ENCODE measurements at places on chromosomes 5 and 9.

- H3K27ac ChIP-seq: no peak overlapping the region
- DNase-seq: no peak
- no peaks in the 10 kb centered on the region for H3K36me3 ChIP-seq
- no peak overlapping the region for H3K4me3 ChIP-seq
- H3K27me3 ChIP-seq: no peaks in the 10 kb centered on the region
Observed at GRCh38 chr5:137718611-137719010, 17.3 kb downstream of the KLHL3 start.

GRCh38 chr5:147015405-147015804 lies 136.8 kb upstream of the PPP2R2B start:
- H3K36me3 ChIP-seq: no peaks in the 10 kb centered on the region
- no peak overlapping the region for H3K4me3 ChIP-seq
- H3K4me1 ChIP-seq: no peaks in the 10 kb centered on the region
- no peak for DNase-seq
- no peak overlapping the region for H3K27ac ChIP-seq
- H3K27me3 ChIP-seq: no peaks in the 10 kb centered on the region

DNA sequence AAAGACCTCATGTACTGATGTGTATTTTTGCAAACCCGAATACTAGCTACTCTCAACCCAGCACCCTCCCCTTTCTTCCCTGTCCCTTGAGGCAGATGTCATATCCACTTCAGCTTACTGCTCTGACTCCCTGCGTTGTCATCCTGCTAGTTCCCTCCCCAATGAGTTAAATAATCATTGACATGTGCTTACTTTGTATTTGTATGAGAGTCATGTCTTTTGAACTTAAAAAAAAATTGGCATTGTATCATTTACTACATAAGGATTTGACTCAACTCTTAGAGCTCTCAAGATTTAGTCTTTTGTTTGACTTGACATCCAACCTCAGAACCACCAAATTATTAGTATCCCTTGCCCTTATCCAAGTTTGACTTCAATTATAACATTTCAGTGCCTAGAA lies 219.7 kb upstream of the TUT7 start:
- no peak overlapping the region for H3K27ac ChIP-seq
- no peak for DNase-seq
- no peaks in the 10 kb centered on the region for H3K36me3 ChIP-seq
- peaks cover 15% of the 10 kb centered on the region for H3K4me1 ChIP-seq
- no peak overlapping the region for H3K4me3 ChIP-seq

DNA sequence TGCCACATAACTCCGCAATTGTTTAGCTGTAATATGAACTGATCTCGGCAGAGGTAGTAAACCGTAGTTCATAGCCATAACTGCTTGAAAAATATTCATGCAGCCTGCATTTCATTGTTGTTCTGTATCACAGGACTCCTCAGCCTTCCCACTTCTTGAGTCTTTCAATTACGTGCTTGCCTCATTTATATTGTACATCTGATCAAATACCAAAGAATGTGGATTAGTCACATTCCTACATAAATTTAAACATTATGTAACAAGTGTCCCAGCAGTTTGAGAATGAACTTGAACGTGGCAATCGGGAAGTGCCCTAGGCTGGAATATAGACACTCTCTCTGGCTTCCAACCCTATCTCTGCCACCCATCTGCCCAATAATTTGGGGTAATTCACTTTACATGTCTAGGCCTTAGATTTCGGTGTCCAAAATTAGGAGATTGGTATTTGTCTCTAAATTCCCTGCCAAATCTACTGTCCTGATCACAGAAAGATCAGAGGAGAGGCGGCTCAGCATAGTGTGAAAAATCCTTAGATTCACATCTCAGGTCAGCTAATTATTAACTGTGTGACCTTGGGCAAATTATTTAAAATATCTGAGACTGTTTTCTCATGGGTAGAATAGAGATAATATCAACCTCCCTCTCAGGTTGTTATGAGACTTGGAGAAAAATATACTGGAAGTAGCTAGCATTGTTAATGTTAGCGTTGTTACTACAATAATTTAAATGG lies 215.1 kb upstream of the RFX3 start:
- no peaks in the 10 kb centered on the region for H3K27me3 ChIP-seq
- no peaks in the 10 kb centered on the region for H3K4me1 ChIP-seq
- H3K4me3 ChIP-seq: no peak overlapping the region
- no peak overlapping the region for H3K27ac ChIP-seq
- no peaks in the 10 kb centered on the region for H3K36me3 ChIP-seq
- DNase-seq: no peak

DNA sequence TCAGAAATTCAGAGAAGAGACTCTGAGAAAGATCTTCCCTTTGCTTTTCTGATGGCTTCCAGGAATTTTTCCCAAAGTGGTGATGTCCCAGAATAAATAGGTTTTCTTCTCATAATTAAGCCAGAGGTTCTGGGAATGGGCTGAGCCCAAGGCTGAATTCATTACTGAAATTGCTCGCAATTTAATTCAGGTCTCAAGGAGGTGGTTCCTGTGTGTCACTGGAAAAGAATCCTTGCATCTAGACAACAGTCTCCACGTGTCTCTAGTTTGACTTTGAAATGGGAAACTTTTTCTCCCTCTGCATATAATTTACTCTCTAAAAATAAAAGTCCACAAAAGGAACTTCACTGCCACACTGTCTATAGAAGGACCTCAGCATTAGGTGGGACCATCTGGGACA lies 27.8 kb upstream of the STX17 start:
- H3K27ac ChIP-seq: no peak overlapping the region
- no peaks in the 10 kb centered on the region for H3K4me1 ChIP-seq
- no peak overlapping the region for H3K4me3 ChIP-seq
- H3K36me3 ChIP-seq: no peaks in the 10 kb centered on the region
- no peaks in the 10 kb centered on the region for H3K27me3 ChIP-seq

- peaks cover 33% of the 10 kb centered on the region for H3K36me3 ChIP-seq
- H3K27me3 ChIP-seq: no peaks in the 10 kb centered on the region
- H3K4me1 ChIP-seq: peaks cover 26% of the 10 kb centered on the region
- DNase-seq: no peak
- H3K27ac ChIP-seq: peak overlapping the region; percentile 99
Observed at GRCh38 chr5:179623906-179624741, 653 bp upstream of the HNRNPH1 start.

DNA sequence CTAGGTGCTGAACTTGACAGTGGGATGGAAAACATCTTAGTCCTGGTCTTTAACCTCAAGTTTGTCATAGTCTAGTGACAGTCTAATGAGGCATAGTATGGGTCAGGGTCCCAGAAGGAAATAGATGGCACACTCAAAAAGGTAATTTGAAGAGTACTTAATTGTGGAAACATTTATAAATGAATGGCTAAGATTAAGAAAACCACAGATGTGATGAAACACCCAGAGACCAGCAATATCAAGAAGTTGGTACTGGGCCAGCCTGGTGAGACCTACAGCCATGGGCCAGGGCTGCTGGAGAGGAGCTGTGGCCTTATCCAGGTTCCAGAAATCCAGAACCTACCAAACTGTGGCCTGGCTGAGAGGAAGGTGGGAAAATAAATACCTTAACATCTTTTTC lies 93.5 kb upstream of the ATG10 start:
- H3K27me3 ChIP-seq: no peaks in the 10 kb centered on the region
- H3K36me3 ChIP-seq: no peaks in the 10 kb centered on the region
- no peak for DNase-seq
- no peak overlapping the region for H3K27ac ChIP-seq
- peaks cover 7% of the 10 kb centered on the region for H3K4me1 ChIP-seq

DNA sequence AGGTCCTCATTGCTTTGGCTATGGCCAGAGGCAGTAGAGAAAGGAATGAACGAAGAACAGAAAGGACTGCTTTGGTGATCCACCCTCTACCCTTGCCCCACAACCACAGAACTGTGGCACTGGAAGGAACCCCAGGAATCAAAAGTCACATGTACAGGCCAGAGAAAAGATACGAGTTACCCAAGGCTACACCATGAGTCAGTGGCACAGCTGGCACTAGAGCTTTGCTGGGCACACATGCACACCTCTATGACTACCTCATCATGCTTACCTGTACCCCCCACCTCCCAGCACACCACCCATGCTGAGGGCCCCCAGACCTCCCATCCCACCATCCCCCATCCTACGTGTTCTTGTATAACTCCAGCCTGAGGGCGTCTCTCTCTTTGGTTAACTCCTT lies 13.1 kb downstream of the GOLGA2 start:
- no peak overlapping the region for H3K4me3 ChIP-seq
- peaks cover 49% of the 10 kb centered on the region for H3K36me3 ChIP-seq
- H3K27ac ChIP-seq: no peak overlapping the region
- H3K4me1 ChIP-seq: no peaks in the 10 kb centered on the region

DNA sequence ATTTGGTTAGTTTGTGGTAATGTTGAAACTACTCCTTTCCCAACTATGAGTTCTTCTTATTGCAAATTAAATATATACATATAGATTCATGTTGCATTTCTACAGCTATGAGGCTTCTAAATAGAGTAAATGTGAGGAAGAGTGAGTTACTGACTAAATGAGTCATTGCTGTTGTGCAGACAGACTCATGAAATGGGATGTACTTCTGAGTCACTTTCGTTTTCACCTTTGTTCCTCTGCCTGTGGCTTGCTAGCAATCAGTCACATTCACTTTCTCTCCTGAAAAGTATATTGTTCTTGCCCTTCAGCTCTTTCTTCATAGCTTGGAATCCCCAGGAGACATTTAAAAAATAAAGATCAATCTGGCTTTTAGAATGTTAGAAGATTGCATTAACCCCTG lies 295.5 kb upstream of the SMC2 start:
- no peaks in the 10 kb centered on the region for H3K36me3 ChIP-seq
- H3K4me1 ChIP-seq: no peaks in the 10 kb centered on the region
- no peak overlapping the region for H3K27ac ChIP-seq

DNA sequence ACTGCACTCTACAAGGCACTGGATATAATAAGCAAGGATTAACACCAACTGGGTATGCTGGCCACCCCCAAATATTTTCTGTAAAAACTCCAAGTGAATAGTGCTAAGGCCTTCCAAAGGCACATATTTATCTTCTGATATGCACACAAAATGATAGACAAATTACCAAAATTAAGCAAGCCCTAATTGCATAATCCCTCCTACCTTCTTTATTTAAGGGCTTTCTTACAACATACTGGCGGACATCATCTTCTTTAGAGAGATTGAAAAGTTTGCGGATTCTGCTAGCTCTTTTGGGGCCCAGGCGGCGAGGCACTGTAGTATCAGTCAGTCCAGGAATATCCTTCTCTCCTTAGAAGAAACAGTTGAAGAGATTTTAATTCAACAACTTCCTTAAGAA lies 1.9 kb downstream of the RPS6 start:
- DNase-seq: no peak
- peaks cover 14% of the 10 kb centered on the region for H3K36me3 ChIP-seq
- H3K4me3 ChIP-seq: no peak overlapping the region
- no peaks in the 10 kb centered on the region for H3K27me3 ChIP-seq
- peaks cover 12% of the 10 kb centered on the region for H3K4me1 ChIP-seq

GRCh38 chr5:130365956-130366355 lies 461.7 kb downstream of the CHSY3 start:
- no peaks in the 10 kb centered on the region for H3K4me1 ChIP-seq
- no peaks in the 10 kb centered on the region for H3K27me3 ChIP-seq
- DNase-seq: no peak
- no peak overlapping the region for H3K27ac ChIP-seq
- no peak overlapping the region for H3K4me3 ChIP-seq

DNA sequence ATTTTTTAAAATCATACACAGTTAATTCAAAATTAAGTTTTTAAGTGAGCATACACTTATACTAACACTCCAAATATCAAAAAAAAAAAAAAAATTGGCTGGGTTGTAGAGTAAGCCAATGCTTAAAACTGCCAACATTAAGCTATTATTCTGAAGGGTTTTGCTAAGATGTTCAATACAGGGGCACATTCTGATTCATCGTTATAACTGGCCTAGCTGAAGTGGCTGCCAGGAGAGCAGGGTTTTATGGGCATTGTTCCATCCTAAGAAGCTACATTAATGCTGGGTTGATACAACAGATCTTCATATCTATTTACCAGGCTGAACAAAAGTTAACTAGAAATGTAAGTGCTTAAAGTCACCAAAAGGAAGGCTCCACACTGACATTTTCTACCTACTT lies 13.4 kb downstream of the ELAVL2 start:
- H3K27me3 ChIP-seq: no peaks in the 10 kb centered on the region
- no peak overlapping the region for H3K27ac ChIP-seq
- no peak for DNase-seq
- no peaks in the 10 kb centered on the region for H3K4me1 ChIP-seq
- no peaks in the 10 kb centered on the region for H3K36me3 ChIP-seq

DNA sequence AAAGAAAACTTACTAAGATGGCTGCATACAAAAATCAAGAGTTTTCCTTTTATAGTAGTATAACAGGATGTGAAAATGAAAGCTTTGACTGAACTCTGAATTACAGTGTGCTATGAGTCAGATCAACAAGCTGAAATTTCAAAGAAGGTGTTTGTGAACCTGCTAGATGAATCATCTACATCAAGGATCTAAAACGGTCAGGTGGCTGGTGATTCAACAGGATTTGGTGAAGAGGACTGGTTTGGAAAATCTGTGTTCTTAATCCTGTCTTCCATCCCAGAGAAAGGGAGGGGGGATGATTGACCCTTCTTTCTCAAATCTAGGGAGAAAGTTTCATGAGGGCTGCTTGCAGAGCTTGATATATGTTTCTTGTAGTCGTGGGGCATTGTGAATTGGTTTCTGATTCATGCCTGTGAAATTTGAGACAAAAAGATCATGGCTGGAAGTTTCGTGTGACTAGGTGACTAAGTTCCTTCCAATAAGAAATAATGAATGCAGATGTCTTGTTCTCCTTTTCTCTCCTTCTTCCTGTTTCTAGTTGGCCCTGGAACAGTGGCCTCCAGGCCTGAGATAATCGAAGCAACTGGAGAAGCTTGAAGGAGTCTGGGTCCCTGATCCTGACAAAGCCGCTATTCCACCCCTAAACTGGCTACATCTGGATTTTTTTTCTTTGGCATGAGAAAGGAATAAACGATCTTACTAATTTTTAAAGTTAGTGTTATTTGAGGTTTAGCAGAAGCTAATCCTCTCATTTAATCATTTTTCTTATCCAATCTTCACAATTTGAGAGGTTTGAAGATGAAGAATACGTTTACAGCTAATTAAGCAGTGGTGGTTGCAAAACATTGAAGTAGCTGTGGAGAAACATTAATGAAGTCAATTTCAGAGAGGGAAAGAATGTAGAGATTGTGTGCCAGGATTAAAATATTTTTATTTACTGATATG lies 67.2 kb downstream of the MRPS30 start:
- no peak for DNase-seq
- no peaks in the 10 kb centered on the region for H3K4me1 ChIP-seq
- no peak overlapping the region for H3K4me3 ChIP-seq
- H3K36me3 ChIP-seq: no peaks in the 10 kb centered on the region
- peak overlapping the region; percentile 76 for H3K27ac ChIP-seq
- H3K27me3 ChIP-seq: no peaks in the 10 kb centered on the region

DNA sequence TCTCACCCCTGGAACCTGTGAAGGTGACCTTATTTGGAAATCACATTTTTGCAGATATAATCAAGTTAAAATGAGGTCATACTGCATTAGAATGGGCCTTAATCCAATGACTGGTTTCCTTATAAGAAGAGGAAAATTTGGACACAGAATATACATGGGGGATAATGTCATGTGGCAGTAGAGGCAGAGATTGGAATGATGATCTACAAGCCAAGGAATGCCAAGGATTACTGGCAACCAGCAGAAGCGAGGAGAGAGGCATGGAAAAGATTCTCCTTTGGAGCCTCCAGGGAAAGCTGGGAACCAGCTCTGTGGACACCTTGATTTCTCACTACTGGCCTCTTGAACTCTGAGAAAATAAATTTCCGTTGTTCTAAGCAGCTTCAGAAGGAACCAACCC lies 20.2 kb upstream of the CEP78 start:
- no peak overlapping the region for H3K27ac ChIP-seq
- no peaks in the 10 kb centered on the region for H3K4me1 ChIP-seq
- H3K4me3 ChIP-seq: no peak overlapping the region
